ENCODE measurements at places on chromosomes 11 and 22.

DNA sequence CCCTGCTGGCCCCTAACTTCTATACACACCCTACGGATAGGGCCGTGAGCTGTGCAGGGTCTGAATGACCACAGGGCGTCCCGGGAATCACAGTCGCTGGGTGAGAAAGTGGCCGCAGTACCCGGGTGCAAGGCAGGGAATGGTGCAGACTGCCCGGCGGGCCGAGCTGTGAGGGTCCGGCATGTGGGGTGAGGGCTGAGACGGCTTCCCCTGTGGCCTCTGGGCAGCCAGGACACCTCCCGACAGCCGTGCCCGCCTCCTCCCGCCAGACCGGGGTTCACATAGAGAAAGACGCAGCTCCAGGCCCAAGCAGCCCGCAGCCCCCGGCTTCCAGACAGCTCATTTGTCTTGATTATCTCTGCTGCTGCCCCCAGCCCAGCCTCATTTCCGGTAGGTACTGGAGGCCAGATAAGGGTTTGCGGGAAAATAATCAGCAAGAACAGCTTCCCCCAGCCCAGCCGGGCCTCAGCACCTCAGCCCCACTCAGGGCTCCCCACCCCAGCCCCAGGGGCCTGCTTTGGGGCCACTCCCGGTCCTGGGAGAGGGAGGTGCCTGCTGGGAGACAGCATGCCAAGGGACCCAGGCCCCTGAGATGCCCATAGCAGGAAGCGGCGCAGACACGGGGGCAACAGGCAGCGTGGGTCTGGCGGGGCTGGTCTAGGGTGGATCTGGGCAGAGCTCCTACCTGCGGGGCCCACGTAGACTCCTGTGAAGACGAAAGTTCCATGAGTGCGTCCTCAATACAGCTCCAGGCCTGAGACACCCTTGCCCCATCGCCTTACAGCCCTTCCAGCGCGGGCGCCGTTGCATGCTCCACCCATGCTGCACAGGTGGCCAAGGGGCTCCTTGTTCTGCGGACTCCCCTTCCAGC, 123.1 kb downstream of the BRD1 start:
- no peak for DNase-seq

GRCh38 chr11:72573855-72574445, 100.3 kb downstream of the PDE2A start:
- no peak for DNase-seq

- DNase-seq: peak; percentile 37
Observed at GRCh38 chr11:111978028-111978771, 41.1 kb downstream of the DIXDC1 start.

GRCh38 chr11:13535819-13536218, 40.0 kb upstream of the PTH start:
- DNase-seq: no peak

DNA sequence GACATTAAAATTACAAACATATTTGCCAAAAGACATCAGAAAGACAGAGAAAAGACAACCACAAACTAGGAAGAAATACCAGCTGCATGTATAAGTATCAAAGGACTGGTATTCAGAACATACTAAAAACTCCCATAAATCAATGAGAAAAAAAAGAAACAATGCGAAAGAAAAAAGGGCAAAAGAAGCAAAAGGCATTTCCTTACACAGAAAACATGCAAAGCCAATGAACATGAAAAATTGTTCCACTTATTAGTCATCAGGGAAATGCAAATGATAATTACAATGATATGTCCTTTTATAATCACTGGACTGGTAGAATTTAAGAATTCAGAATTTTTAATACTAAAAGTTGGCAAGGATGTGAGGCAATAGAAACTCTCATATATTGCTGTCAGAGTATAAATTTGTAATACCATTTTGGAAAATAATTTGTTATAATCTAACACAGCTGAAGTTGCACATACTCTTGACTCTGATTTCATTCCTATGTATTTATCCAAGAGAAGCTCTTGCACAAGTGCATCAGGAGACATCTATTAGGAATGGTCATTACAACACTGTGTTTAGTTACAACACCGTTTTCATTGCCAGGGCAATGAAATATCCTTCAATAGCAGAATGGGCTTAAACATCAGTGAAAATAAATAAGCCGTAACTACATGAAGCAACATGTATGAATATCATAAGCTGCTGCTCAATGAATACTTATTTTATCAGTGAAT, 279.7 kb downstream of the SWAP70 start:
- DNase-seq: no peak

- DNase-seq: peak; percentile 55
Observed at GRCh38 chr11:69012092-69013008, 696 bp downstream of the MRGPRF start.

- no peak for DNase-seq
Observed at GRCh38 chr11:92109466-92109865, 115.2 kb upstream of the FAT3 start.

DNA sequence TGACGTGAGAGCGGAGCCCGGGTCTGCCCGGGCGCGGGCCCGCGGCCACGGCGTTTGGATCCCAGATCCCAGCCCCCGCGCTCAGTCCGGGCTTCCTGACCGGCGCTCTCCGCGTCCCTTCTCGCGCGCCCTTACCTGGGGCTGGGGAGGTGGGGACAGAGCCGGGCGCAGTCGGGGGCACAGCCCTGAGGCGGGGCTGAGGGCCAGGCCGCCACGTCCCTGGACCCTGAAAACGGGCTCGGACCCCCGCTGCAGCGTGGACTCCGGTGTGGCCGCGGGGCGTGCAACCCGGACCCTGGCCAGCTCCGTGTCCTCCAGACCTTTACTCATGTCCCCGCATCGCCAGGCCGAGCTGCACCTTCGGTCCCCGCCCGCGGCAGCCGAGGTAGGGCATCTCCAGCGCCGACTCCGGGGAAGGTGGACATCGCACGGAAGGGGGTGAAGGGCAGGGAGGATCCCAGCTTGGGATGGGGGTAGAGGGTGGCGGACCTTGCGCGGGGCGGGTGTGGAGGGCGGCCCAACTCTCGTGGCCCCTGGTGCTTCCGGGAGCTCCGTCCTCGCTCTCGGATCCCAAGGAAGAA, 9.9 kb upstream of the AIFM3 start:
- DNase-seq: no peak

GRCh38 chr11:32479291-32479690, 44.0 kb upstream of the WT1 start:
- DNase-seq: no peak

DNA sequence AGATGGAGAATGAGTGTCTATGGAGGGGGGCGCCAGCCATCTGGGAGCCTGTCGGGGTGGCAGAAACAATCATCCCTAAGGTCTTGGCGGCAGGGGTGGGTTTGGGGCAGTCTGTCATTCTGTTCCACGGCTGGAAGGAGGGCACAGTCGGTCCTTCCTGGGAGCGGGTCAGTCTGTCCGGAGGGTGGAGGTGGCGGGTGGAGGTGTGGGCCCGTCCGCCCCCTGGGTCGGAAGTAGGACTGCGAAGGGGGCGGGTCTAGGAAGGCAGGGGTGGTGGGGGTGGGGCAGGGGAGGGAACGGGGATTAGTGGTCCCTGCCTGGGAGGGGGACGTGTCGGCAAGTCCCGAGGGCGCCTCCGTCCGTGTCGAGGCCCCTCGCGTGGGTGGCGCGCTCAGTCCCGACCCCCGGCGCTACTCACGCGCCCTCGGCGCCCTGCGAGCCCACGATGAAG, 461 bp downstream of the TBC1D10A start:
- no peak for DNase-seq

DNA sequence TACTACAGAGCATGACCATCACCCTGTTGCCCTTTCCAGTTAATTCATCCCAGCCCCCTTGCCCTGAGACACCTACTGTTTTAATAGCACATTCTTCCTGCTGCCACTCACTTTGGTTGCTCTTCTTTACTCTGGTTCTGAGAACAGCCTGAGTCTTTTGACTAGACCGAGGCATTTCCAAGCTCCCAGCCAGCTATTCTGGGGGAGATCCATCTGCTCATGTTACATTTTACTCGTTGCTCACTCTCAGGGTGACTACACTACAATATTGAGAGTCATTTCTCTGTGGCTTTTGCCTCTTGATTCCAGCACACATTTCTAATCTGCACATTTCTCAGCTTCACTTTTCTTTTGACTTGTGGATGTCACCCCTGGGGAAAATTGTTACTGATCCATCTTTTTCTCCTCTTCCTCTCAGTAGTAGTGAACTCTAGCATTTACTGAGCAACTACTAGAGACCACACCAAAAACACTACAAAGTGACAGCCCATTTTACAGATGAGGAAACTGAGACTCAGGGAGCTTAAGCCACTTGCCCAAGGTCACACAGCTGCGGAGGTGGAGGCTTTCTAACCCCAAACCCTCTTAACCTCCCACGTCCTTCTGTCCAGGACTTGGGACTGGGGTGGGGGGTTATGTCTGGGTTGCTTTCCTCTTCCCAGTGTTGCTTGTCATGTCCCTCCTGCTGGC, 117.8 kb downstream of the C11orf91 start:
- DNase-seq: no peak

GRCh38 chr11:28962502-28962901, 854.3 kb downstream of the METTL15 start:
- DNase-seq: no peak

- DNase-seq: no peak
Observed at GRCh38 chr11:129435499-129436245, 60.0 kb downstream of the BARX2 start.

DNA sequence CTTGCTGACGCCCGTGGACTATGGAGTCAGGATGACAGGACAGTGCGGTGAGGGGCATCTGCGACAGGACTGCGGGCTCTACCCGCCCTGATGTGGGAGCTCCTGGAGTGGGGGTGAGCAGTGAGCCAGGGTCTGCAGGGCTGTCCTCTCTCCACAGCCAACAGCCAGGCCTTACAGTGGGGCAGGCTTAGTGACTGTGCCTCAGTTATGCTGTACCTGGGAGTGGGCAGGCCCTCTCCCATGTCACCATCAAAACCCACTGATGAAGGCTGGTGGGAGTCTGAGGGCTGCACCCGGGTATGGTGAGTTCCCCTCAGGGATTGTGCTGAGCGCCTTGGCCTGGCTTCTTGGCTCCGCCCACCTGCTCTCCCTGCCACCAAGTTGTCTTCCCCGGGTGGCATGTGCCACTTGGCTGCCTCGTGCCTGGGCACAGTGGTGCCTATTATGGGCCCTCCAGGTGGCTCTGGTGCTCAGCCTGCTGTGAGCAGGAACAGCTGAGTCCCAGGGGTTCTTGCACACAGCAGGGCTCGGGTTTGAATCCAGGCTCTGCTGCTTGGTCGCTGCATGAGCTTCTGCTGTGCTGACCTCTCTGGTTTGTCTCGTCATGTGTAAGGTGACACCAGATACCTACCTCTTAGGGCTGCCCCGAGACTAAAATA, 4.1 kb upstream of the TRIOBP start:
- DNase-seq: no peak

GRCh38 chr11:48122246-48122645, 94.4 kb upstream of the OR4B1 start:
- no peak for DNase-seq

GRCh38 chr11:75925785-75926164, 110.8 kb downstream of the UVRAG start:
- no peak for DNase-seq

- DNase-seq: no peak
Observed at GRCh38 chr11:9251311-9251710, 13.8 kb downstream of the DENND5A start.

GRCh38 chr11:80958987-80959386, 1518.2 kb upstream of the TENM4 start:
- no peak for DNase-seq

GRCh38 chr11:16902781-16903378, 111.3 kb downstream of the PLEKHA7 start:
- no peak for DNase-seq

DNA sequence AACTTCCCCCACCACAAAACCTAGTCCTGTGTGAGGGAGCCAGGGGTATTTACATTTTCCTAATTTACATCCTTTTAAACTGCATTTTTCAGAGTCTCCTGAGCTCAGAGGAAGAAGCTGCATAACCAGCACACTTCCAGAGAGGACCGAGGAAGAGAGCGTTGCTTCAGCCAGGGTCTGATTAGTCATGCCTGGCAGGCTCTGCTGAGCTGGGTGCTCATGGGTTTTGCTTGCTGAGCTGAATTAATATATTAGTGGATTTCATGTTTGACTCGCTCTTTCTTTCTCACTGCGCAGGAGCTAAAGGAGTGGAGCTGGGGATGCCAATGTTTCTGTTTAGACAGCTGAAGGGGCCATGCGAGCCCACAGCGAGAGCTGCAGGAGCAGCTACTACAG, 539.3 kb upstream of the B3GAT1 start:
- DNase-seq: no peak

- no peak for DNase-seq
Observed at GRCh38 chr11:46380340-46381047, 975 bp upstream of the MDK start.

DNA sequence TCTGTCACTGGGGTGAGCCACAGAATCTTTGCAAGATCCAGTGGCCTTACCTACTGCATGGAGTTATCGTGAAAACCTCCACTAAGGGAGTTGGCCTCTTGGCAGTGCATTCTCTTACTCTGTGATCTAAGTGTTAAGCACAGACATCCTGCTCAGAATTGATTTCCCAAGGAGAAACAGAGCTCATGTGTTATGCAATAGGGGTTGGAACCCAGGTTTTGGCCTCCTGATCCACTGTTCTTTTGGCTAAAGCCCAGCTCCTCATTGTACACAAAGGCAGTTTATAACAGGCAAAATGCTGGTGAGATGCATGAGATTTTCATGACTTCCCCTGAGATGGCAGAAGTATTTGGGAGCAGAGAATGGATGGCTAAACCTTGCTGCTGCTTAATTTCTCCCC, 11.8 kb downstream of the DTX4 start:
- DNase-seq: no peak

GRCh38 chr11:64787526-64788320, 9.4 kb upstream of the SF1 start:
- no peak for DNase-seq

- DNase-seq: peak; percentile 40
Observed at GRCh38 chr11:14386895-14387480, 28.0 kb upstream of the RRAS2 start.

DNA sequence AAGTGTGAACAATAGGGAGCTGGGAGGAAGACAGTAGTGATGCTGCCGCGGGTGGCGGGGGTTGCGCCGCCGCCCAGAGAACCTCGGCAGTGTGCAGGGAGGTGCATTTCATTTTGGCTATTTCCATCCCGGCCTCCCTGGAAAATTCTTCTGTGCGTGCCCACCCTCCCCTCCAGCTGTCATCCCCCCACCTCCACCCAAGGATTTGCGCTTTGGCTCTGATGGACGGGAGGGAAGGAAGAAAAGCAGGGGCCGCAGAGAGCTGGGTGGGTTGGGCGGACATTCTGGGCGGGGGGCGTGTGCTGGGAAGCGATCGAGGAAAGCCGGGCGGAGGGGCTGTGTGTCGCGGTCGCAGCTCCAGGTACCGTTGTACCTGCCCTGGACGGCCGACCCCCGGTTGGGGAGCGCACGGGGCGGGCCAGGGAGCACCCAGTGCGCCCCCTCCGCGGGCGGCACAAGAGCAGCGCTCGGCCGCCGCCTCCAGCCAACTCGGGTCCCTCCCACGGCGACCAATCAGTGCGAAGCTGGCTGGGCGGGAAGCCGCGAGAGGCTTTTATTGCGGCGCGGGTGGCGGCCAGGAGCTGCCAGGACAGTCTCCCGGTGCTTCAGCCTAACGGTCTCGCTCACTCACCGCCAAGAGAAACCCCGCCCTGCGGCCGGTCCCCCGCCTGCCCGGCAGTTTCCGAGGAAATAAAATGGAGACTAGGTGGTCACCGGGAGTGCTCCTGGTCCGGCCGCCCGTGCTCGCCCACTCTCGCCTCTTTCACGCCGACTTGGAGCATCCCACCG, 1.6 kb downstream of the NCAM1 start:
- no peak for DNase-seq

- DNase-seq: no peak
Observed at GRCh38 chr11:130711193-130711592, 205.1 kb downstream of the SNX19 start.

Data from HFF-Myc (cell line).